Stimulated activated CD8-positive, alpha-beta memory T cell treated with anti-CD3 and anti-CD28 coated beads, Interleukin-2, amount 100 ng/mL, for 1 hour (primary cell): ENCODE measurements at places on chromosomes 12 and 14.

DNA sequence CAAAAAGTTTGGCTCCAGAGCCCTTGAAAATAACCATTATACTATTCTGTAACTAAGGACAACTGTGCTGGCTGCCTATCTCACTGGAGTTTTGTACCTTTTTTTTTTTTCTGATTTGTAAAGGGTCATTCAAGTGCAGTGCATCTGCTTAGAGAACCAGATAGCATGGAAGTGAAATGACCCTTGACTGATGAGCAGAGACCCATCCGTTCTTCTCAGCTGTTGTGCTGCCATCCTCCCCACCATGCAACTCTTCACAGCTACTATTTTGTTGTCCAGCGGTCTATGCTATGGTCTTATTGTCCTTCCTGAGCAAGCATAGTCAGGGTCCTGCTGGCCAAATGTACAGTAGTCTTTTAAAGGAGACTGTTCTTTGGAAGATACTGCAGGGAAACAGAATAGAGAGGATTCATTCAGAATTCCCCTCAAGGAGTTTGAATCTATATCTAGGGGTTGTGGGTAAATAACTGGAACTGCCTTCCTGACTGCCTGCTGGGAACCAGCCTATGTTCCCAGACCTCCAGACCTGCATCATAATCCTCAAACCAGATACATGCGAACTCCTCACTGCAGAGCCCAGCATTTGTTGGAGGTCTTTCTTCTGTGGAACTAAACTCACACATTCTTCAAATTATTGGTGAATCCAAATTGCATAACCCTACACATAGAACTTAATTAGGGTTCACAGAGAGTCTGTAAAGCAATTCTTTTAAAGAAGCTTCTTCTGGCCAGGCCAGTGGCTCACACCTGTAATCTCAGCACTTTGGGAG is 41.1 kb downstream of the GPR19 start:
- DNase-seq: no peak

GRCh38 chr12:103742349-103742932 is 98.6 kb downstream of the NT5DC3 start:
- no peak for DNase-seq

GRCh38 chr14:84090837-84091236 is 1439.1 kb upstream of the FLRT2 start:
- no peak for DNase-seq

DNA sequence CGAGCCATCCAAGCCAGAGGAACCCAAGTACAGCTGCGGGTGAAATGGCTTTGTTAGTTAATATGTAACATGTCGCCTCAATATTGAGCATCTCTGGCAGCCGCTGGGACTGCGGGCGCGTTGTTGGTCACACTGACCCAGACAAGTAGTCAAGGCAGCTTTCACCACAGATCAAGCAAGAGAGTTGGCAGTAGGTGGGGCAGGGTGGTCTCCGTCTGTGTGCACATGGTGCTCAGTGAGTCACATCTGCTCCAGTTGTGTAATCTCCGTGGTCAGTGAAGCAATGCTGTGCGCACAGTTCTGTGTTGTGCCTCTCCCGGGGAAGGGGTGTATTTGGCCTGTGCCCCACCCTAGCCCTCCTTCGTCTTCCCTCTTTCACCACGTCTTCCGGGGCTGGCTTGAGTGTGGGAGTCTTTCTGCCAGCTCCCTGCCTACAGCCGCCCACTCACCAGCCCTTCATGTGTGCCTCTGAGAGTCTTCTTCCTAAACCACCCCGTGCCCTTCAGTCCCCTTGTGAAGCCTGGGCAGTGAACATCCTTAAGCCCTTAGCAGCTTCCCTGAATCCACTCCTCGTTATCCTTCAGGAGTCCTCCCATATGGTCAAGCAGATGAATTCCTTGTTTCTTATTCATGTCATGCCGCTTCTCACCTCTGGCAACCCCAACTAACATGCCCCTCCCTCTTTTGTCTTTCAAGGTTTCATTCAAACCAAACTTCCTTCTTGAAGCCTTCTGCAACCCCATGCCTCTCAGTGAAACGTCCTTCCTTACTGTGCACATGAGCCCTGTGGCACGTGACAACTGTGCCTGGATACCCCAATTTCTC is 242.1 kb downstream of the CACNA1C start:
- no peak for DNase-seq

DNA sequence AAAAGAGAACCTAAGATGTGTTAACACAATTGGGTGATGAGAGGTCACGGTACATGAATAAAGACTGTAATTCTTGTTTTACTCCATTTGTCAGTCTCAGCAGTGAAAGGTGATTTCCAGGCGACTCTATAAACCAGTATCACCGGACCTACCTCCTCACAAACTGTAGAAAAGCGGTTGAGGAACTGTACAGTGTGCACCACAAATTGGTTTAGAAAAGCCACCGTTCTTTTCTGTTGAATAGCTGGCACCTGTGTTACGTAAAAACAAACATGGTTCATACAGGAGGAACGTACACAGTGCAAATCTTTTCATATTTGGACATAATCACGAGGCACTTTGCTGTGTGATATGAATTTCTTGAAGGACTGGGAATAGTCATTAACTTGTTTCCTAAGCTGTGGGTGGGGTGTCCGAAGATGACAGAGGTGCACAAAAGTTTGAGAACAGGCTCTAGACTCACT is 663 bp downstream of the WASHC3 start:
- DNase-seq: no peak

DNA sequence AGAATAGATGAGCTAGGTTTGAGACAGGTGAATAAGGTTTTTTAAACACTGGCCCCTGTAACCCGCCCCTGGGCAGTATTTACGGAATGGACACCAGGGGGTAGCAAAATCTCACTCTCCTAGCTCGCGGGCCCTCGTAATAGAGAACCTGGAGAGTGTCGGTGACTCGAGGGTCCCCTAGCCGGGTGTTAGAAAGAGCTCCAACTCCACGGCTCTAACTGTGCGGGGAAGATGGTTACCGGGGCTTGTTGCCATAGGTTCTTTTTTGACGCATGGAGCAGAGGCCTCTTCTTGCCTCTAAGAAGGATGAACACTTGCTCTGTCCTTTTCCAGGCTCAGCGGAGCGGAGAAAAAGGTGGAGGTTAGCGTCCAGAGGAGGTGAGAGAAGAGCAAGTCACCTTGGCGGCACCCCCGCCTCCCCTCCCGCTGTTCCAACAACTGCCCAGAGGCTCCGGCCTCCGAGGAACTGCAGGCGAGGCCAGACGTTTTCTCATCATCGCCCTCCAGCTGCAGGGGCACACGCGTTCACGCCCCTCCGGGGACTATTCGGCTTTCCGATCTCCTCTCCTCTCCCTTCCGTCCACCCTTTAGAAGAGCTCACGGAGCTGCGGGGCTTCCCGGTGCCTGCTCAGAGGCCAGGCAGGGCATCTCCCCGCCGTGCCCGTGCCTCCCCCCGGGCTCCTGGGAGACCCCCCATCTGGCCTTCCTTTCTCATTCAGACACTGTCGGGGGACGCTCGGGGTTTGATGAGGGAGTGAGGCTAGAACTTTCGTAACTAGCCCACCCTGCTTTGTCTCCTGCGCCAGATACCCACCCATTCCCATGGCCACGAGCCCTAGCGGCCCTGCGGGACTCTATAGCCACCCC is 1.4 kb upstream of the ARHGEF40 start:
- DNase-seq: no peak

DNA sequence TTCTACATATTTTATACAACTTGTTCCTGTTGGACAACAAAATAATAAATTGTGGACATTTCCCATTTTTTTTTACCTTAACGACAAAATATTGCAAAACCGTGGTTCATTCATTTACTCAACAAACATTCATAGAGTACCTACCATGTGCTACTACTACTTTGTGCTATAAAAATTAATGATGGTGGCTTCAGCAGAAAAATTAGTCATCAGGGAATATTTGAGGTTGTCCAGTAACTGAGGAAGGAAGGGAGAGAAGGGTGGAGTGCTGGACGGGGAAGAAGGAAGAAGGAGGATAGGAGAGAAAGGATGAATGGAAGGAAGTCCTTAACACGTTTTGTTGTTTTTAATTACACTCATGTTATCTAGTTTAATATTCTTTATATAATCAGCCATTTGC is 53.7 kb downstream of the PPFIBP1 start:
- DNase-seq: no peak
